NCI-H748 treated with DMSO at 0.1 percent for 48 hours (cell line): ENCODE measurements at places on chromosomes 4 and X.

DNA sequence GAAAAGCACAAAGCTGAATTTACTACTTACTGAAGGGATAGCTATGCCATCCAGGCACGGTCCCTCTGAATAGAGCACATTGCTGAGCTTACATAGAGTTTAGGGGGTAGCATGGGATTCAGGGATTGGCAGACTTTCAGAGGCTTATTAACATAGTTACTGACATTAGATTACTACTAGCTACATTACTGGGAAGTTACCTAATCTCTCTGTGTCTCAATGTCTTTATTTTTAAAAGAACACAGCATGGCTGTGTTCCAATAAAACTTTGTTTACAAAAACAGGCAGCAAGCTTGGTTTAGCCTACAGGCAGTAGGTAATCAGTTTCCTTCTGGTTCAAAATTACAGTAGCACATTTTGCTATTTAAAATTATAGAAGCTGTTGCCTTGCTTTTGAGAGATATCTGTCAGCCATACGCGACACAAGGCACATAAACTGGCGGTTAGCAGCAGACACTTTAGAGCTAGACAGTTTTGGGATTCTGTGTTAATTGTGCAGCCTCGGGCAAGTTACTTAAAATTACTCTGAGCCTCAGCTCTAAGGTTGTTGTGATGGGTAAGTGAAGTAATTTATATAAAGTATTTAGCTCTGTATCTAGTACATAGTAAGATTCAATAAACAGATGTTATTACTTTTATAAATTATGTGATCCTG, 6.9 kb downstream of the KLHL8 start:
- DNase-seq = no peak

DNA sequence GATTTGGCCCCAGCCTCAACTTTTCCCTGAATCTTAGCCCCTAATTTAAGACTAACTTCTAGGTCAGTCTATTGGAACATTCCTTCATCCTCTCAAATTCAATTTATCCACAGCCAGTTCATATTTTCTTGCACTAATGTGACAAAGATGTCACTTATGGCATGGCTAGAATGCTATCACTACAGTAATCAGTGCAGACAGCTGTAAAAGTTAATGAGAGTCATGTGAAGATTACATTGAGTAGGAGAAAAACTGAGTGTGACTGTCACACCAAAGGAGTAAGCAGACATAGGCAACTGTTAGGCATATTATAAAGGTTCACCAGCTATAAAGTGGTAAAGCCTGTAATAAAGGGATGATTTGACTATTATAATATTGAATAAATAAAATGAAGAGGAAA, 42.6 kb downstream of the GABRG1 start:
- no peak for DNase-seq

DNA sequence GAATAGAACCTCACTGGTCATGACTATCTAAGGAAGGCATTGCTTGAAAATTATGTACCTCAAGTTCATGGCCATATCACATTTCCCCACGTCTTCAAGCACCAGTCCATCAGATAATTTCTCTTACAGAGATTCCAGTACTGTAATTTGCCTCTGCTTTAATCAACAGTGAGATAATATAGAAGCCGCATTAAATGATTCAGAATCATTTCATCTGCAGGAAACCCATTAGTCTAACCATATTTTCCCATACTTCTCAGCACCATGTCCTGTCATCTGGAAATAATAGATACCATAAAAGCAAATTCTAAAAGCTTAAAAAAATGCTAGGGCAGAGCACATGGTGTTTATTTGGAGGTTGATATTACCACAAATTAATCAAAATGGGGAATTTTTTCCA, 310.3 kb upstream of the SLIT2 start:
- DNase-seq = no peak

GRCh38 chrX:149916745-149917392, 12.5 kb upstream of the HSFX4 start:
- DNase-seq = no peak

- no peak for DNase-seq
Observed at GRCh38 chrX:66020631-66021334, 19.1 kb downstream of the VSIG4 start.

- no peak for DNase-seq
Observed at GRCh38 chrX:12441381-12442128, 303.3 kb downstream of the FRMPD4 start.
